ENCODE measurements at places on chromosomes 3 and 15.

DNA sequence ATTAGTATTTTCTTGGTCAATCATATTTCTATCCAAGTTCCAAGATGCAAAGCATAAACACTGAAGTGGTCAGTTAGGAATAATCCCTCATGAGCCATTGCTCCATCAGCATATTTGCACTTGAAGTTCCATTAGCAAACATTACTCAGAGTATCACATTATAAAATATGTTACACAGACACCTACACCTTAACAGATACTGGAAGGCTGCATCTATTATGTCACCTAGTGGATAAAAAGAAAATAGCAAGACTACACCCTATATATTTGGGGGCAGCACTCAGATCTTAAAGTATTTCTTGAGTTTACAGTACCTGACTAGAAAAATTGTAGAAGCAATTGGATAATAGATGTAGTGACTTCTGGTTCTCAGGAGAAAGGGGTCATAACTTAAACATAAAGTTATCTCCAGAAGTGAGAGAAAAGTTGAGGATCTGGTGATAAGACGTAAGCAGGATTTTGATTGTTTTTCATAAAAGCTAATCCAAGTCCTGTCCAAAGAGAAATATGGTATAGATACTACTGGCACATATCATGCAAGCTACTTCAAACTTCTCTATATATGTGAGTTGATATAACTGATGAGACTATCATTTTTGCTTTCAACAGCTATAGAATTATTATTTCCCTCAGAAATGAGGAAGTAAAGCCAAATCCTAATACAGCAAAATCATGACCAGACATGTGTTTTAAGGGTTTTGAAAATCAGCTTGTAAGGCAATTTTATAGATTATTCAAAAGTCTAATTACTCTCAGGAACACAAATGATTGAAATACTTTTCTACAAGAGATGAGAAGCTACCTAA lies 422.2 kb downstream of the GBE1 start:
- no peak for DNase-seq

- DNase-seq: no peak
These were observed 448.2 kb downstream of the EDEM1 start for GRCh38 chr3:5635746-5636145.

DNA sequence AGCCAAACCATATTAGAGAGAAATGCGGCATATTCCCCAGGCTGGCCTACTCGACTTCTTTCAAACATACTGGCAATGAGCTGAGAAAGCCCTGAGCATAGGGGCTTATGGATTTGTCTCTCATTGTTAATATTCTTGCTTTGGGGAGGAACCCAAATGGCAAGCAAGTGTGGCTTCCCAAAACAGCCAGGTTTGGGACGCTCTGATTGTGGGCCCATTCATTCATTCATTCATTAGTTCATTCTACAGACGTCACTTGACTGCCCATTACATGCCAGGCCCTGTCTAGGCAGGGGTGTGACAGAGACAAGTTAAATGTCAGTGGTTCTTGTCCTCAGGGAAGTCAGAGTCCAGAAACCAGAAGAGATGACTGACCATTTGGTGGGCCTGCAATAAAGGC lies 77.4 kb upstream of the THBS1 start:
- no peak for DNase-seq

DNA sequence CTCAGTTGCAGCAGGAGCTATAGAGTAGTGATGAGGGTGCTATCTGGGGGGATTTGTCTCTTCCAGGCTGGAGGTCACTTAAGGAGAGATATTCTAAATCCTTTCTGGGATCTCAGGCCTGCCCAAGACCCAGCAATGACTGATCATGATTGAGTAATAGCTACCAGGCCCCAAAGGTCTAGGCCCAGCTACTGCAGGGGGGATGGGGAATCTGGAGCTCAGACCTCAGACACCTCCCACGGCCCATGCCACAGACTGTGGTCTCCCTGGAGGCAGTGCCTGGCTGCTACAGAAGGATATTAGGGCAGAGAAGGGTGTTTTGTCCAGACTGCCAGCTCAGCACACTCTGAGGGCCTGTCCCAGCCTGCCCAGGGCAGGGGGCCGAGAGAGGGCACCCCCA lies 6.9 kb downstream of the SLC38A3 start:
- DNase-seq: no peak

DNA sequence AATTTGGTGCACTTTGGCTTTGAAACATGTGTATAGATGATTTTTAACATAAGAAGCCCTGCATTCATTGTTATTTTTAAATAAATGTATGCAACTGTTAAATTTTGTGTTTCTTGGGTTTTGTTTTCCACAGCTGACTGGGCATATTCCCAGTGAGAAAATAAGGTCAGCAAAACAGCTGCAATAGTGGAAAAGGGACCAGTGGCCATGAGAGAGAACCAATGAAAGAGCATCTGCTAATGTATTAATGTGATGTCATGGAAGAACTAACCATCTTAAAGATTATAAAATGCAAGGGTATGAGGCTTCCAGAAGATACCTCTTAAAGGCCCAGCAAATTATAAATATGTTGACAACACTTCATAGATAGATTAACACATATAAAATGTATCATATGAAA lies 31.0 kb upstream of the KBTBD12 start:
- no peak for DNase-seq

- DNase-seq: no peak
These were observed 1.2 kb downstream of the VILL start for GRCh38 chr3:37991823-37992222.

DNA sequence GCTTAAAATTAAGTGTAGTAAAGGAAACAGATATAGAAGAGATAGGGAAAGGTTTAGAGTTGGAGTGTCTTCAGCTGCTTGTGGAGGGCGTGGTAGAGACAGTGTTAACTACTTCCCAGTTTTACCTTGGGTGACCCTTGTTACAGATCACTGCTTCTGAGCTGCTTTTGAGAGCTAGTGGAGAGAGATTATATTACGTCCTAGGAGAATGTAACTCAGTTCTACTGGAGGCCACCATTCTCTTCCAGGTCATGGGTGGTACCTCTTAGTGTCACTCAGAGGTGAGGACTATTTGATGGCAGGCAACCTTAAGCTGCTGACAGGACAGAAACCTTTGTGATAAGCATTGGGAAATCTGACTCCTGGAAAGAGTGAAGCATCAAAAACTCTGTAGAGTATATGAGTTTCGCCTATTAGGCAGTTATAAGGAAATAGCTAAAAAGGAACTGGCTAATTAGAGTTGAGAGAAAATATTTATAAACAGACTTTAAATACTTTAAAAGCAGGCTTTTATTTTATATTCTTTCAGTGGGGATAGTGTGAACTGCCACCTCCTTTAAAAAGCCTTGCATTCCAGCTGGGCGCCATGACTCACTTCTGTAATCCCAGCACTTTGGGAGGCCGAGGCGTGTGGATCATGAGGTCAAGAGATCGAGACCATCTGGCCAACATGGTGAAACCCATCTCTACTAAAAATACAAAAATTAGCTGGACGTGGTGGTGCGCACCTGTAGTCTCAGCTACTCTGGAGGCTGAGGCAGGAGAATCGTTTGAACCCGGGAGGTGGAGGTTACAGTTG lies 106.5 kb downstream of the ZNF609 start:
- no peak for DNase-seq

- no peak for DNase-seq
These were observed 14.2 kb downstream of the SLTM start for GRCh38 chr15:58919232-58919631.

DNA sequence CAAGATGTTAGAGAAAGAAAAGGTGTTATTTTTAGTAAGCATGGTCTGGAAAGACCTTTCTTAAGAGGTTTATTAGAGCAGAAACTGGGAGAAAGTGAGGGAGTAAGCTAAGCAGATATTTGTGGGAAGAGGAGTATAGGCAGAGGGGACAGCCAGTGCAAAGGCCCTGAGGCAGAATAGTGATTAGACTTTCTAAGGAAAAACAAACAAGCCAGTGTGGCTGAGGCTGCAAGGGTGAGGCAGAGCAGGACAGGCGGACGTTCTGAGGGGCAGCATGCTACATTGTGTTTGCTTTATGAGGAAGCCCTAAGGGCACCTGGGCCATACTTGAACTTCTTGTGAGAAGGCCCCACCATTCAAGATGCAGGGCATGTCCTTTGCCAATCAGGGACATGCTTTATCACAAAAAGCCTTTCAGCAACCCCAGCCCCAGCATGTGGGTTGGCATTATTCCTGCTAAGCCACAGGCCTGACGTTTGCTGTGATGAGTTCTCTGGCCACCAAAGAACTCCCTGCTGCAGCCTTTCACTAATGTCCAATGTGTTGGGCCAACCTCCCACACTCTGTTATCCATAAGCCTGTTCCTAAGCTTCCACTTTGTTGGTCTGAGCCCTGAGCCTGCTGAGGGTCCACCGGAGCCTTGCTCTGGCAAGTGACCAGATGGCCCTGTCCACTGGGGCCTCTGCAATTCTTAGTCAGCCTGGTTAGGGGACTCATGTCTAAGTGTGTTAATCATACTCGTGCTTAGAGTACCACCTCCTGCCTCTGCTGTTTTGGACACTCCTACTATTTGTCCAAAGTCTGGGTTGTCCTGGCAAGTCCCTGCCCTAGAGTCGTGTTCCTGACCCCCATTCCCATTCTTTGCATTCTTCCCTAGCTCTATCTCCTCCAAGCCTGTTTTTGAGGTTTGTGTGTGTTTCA lies 209.9 kb upstream of the CTNNB1 start:
- no peak for DNase-seq

DNA sequence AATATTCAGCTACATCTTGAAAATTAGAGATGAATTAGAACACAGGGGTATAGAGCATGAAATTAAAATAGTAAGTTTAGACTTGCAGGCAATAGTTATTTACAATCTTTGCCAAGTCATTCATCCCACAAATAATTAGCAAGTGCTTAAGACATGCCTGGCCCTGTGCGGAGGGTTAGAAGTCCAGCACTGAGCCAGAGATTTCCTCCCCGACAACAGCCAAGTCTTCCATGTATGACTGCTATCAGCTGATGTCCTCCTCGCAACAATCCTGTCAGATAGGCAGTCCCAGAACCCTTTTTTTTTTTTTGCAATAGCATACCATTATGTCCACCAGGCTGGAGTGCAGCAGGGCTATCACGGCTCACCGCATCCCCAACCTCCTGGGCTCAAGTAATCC lies 14.6 kb downstream of the SIN3A start:
- no peak for DNase-seq

DNA sequence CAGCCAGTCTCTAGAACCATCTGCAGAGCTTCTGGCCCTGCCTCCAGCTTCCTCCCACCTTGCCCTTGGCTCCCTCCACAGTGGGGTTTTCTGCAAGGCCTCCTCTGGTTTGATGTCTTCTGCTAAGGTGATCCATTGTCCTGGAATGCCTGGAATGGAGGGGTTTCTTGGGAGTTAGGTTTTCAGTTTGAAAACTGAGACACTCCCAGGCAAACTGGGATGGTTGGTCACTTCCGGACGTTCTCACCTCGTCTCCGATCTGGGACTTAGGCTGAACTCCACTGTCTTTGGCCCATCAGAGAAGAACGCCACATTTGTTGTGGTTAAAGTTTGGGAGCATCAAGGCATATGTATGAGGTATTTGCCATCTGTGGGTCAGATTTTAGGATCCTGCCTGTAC lies 77.4 kb upstream of the KLHL25 start:
- no peak for DNase-seq

GRCh38 chr15:31255732-31256377 lies 70.8 kb upstream of the KLF13 start:
- no peak for DNase-seq

DNA sequence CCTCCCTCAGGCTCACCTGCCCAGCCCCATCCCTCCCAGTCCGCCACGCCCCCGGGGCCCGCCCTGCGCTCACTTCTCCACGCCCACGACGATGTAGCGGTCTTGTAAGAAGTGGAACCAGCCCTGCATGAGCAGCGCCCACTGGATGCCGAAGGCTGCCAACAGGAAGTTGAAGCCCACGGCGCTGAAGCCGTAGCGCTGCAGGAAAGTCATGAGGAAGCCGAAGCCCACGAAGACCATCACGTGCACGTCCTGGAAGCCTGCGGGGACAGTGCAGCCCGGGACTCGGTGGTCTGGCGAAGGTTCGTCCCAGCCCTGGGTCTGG lies 9.7 kb downstream of the RHCG start:
- DNase-seq: no peak

DNA sequence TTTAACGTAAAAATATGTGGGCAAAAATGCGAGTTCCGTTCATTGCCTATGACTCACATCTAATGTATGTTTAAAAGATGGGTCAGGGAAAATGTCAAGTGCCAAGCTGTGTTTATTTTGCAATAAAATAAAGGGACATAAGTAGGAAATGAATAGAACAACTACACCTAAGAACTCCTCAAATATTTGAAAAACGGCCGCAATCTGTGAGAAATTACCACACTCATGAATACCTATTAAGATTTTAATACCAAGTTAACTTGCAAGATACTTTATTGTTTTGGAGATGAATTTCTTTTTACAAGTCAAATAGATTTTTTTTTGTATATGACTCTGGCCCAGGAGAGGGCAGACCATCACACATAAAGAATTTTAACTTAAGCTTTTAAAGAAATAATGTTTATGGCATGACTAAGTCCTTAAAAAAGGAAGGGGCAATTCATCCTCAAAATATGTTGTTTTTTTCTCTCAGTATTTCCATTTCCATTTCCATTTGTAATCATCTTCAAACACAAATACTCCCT lies 152.7 kb downstream of the SUCNR1 start:
- DNase-seq: no peak

- DNase-seq: no peak
These were observed 115.4 kb upstream of the RAD18 start for GRCh38 chr3:9078561-9079240.

DNA sequence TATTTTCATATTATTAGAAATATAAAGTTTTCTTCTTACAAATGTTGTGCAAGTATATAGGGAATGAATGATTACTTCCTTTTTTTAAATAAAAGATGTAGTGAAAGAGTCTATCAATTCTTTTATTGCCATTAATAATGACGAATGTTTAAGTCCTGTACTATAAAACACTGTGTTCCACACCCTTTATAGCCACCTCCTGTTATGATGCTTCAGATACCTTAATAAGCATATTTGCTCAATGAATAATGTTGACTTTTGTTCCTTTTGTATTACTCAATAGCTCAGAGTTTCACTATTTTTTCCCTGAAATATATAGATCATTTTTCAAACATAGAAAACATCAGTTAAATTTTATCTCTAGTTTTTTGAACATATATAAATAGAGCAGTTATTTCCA lies 378.2 kb upstream of the THBS1 start:
- no peak for DNase-seq

- DNase-seq: no peak
These were observed 8.9 kb upstream of the SEMA5B start for GRCh38 chr3:123036352-123037014.

DNA sequence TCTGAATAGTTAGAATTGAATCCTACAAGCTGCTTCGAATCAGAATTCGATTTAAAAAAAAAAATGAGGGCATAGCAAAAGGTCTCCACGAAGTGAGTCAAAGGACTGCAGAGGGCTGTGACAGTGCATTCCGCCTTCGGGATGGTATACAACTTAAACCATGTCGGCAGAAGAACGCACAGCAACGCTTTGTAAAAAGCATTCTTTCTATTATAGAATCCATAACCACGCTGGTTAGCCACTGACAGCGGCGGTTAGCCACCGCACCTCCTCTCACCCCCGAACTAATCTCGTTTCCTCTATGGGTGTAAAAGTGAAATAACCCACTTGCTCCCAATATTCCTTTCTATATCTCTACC lies 664 bp upstream of the PIK3CA start:
- peak; percentile 46 for DNase-seq

GRCh38 chr3:24145981-24146822 lies 201.1 kb downstream of the NR1D2 start:
- no peak for DNase-seq

GRCh38 chr3:64809086-64809485 lies 121.3 kb upstream of the ADAMTS9 start:
- no peak for DNase-seq
